Fibroblast of pulmonary artery (primary cell): ENCODE measurements at places on chromosomes 4 and X.

- DNase-seq, result peak; percentile 45
Measured at GRCh38 chrX:23616361-23616760, 50.9 kb upstream of the PRDX4 start.

DNA sequence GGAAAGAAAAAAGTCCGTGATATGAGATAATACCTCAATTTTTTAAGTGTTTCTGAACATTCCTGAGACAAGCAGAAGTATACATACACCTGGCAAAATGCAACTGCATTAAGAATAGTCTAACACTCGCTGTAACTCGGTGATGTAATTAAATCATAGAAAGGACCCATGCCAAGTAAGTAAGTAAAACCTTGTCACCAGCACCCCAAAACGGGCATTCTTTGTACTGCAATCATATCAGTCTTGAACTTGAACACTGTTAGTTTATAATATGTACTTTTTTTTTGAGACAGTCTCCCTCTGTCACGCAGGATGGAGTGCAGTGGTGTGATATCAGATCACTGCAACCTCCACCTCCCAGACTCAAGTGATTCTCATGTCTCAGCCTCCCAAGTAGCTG lies 47.4 kb downstream of the SMIM14 start:
- peak; percentile 46 for DNase-seq

DNA sequence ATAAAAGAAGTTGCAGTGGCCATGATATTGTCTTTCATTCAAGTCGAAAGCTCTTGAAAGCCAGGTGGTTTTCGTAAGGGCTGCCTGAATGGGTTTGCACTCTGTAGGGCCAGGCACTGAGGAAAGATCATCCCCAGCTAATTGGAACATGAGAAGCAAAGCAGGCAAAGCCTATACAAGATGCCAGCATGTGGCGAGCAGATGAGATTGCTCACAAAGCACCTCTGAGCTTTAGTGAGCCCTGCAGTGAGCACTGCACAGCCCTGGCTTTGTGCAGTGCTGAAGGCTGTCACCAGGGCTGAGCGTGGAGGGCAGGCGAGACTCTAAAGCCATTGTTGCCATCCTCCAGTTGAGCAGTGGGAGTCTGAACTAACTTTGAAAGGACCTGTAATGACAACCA lies 53.8 kb downstream of the HADH start:
- no peak for DNase-seq

DNA sequence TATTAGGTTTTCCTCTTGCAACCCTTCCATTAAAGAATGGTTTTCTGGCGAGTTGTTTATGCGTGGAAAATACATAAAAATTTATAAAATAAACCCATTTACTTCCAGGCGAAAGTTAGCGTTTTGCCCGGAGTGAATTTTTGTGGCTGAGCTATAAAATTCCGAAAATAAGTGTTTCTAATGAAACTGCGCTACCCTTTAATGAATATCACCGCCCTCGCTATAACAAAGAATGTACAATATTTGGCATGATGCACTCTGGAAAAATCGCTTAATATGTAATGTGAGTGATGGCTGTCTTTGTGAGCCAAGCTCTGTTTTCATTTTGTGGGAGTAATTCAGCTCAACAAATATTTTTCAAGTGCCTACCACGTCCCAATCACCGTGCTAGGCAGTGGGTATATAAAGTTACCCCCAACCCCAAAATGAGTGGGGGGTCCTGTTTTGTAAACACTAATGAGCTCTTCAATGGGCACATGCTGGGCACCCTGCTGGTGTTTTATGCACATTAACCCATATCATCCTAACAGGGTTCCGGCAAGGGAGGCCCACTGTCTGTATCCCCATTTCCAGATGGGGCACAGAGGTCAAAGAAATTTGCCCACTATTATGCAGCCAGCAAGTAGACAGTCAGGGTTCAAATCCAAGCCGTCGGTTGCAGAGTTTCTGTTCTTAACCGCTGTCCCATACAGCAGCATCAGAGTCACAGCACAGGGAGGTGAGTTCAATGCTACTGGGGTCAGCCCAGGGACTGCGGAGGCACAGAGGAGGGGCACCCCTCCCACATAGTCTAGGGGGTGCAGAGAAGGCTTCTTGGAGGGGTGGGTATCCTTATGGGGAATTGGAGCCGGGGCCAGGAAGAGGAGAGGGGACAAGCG lies 65.7 kb upstream of the STX18 start:
- no peak for DNase-seq

DNA sequence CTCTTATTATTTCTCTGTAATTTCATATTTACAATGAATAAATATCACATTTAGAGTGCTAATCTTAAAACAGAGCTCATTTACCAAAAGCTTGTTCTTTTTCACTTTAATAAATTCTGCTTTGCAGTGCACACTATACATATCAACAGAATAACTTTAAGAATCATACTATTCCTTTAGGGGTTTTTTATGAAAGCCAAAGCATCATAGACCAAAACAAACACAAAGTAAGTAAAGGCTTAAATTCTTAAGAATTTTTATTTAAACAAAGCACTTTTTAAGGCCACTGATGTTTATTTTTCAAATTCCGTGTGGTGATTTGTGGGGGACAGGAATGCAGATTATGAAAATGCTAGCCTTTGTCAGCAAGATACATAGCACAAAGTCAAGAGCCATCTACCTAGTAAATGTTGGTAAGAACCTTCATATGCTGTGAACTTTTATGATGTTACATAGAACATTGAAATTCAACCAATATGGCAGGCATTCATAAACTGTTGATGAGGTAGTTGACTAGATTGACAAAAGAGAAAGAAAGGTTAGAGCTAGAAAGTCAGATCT lies 17.8 kb downstream of the TIGD2 start:
- DNase-seq, result peak; percentile 36

DNA sequence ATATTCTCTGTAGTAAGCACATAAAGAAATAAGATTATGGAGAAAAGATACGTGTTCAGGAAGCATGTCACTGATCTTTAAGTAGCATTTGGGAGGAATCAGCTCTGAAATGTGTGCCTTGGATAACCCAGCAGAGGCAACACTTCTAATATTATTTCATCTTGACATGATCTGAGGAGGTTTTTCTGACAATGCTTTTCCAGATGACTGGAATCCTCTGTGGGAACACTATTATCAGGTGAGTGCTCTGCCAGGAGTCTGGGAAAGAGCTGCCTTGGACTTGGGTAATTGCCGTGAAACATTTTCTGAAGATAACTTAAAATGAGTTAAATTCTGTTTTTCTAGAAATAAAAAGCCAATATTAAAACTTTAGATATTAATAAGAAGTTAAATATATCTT lies 78.2 kb upstream of the QRFPR start:
- DNase-seq, result no peak

DNA sequence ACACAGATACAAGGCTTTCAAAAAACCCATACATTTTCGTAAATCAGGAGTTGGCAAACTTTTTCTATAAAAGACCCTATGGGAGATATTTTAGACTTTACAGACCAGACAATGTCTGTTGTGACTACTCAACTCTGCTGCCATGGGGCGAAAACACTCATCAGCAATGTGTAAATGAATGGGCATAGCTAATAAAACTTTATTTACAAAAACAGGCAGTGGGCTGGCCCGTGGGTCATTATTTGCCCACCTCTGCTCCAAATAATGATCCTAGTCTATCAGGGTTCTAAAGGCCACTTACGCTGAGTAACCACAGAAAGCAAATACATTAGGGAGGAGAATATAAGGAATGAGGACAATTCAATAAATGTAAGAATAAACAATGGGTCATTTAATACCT lies 43.9 kb upstream of the ACSL4 start:
- no peak for DNase-seq
